ENCODE measurements at places on chromosomes 13 and 19. TPM values are rescaled to one million over a fixed set of nuclear protein-coding genes. Genes with fewer than 3 reads are reported as not detected.

GRIK5 gene
- 1.6 TPM for polyA plus RNA-seq

ZNF846 gene
- polyA plus RNA-seq: 16.7 TPM

LRG1 gene
- polyA plus RNA-seq: 9.8 TPM

CGB5 gene
- not detected for polyA plus RNA-seq

FRY gene
- polyA plus RNA-seq: 2.2 TPM

KASH5 gene
- polyA plus RNA-seq: not detected

LAIR1 gene
- 9.6 TPM for polyA plus RNA-seq

DAND5 gene
- polyA plus RNA-seq: not detected

CEP89 gene
- polyA plus RNA-seq: 9.0 TPM

MAST1 gene
- polyA plus RNA-seq: 0.54 TPM

ZNF99 gene
- 0.21 TPM for polyA plus RNA-seq

TEX101 gene
- polyA plus RNA-seq: not detected

PSG7 gene
- not detected for polyA plus RNA-seq

PCDH17 gene
- 1.8 TPM for polyA plus RNA-seq

LSR gene
- 127 TPM for polyA plus RNA-seq

LILRA1 gene
- 0.61 TPM for polyA plus RNA-seq

VASP gene
- 50.4 TPM for polyA plus RNA-seq

SELENOV gene
- polyA plus RNA-seq: not detected

SYNE4 gene
- 16.0 TPM for polyA plus RNA-seq

APOC4 gene
- polyA plus RNA-seq: not detected

GAPDHS gene
- not detected for polyA plus RNA-seq

MZF1 gene
- polyA plus RNA-seq: 64.0 TPM

PRSS57 gene
- 0.95 TPM for polyA plus RNA-seq

PDE4A gene
- 2.4 TPM for polyA plus RNA-seq

SIGLEC10 gene
- 2.5 TPM for polyA plus RNA-seq

OSCAR gene
- 0.81 TPM for polyA plus RNA-seq

ZNF611 gene
- polyA plus RNA-seq: 2.2 TPM

PLK5 gene
- not detected for polyA plus RNA-seq

PSG5 gene
- not detected for polyA plus RNA-seq

CYP4F12 gene
- polyA plus RNA-seq: 398 TPM

CCDC70 gene
- polyA plus RNA-seq: not detected

PDX1 gene
- polyA plus RNA-seq: 47.6 TPM

KLK15 gene
- polyA plus RNA-seq: not detected

DLEU7 gene
- 0.53 TPM for polyA plus RNA-seq

PDE4C gene
- polyA plus RNA-seq: not detected

ZGLP1 gene
- 5.8 TPM for polyA plus RNA-seq

NR1H2 gene
- 55.1 TPM for polyA plus RNA-seq

ZNF579 gene
- 4.8 TPM for polyA plus RNA-seq

HIPK4 gene
- 0.07 TPM for polyA plus RNA-seq

DMRTC2 gene
- polyA plus RNA-seq: not detected

HNRNPL gene
- 182 TPM for polyA plus RNA-seq

IRGC gene
- not detected for polyA plus RNA-seq

GPR4 gene
- 0.22 TPM for polyA plus RNA-seq

NKPD1 gene
- polyA plus RNA-seq: 0.13 TPM

MEDAG gene
- polyA plus RNA-seq: 0.67 TPM

IGFL2 gene
- polyA plus RNA-seq: not detected

CEACAM16 gene
- polyA plus RNA-seq: not detected

CC2D1A gene
- 140 TPM for polyA plus RNA-seq

ACER1 gene
- polyA plus RNA-seq: not detected

RYR1 gene
- not detected for polyA plus RNA-seq

GNG7 gene
- 2.6 TPM for polyA plus RNA-seq

All from small intestine (tissue), 16 donors.